ENCODE measurements at places on chromosomes 13 and 19.

- no peak for DNase-seq
Measured at GRCh38 chr19:5349041-5349440, 8.4 kb upstream of the PTPRS start.

DNA sequence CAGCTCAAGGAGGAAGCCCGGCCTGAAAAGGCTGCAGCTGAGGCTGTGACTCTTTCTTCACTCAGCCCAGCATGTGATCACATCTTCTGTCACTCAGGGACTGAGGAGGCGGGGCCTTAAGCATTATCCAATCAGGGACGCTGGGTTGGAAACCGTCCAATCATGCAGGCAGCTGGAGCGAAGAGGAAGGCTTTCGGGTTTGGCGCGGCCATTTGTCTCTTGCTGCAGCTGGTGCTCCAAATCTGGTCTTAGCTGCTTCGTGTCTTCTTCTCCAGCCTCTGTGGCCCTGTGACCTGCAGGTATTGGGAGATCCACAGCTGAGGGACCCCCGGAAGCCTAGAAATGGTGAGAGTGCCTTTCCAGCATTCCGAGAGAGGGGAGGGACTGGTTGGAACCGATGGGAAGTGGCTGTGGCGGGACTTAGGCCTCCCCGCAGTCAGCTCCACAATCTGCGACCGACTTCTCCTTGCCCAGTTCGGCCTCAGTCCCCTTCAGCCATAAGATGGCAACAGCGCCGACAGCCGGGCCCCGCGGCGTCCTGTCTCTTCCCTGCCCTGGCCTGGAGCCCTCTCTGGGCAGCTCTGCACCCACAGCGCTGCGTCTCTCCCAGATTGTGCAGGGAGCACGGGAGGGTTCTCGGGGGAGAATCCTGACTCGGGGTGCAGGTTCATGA lies at the start of gene ZNF90:
TSS of gene ZNF90 (plus strand) at position 210 of the 673 bp plus-strand sequence. CDS start at position 343, 133 bp downstream.
- peak; percentile 27 for DNase-seq

DNA sequence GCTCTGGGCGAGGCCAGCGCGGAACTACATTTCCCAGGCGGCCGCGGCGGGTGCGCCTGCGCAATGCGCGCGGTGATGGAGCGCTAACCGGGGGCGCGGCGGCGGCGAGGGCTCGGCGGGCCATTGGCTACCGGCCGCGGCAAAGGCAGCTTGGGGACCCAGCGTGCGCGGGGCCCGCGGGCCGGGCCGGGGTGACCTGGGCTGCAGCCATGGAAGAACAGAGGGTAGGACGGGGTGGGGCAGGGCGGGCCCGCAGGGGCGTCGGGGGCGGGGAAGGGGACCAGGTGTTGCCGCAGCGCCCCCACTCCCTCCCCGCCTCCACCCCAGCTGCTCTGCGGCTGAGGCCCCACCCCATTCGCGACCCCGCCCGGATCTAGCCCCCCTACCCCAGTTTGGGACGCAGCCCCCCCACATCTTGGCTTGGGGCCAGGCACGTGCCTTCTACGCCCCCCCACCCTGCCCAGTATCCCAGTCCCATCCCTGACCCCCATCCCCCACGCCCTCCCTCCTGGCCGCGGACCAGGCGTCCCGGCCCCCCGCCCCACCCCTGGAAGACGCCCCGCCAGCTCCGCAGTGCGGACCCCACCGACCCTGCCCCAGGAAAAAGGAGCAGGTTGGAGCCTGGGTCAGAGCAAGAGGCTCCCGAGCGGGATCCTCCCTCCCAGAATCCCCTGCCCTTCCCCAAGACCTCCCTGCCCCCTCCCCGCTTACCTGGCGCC lies at the start of gene FSD1:
TSS of gene FSD1 (plus strand) at position 61 of the 719 bp plus-strand sequence. CDS start at position 210, 149 bp downstream.
- DNase-seq, result no peak

- no peak for DNase-seq
Measured at GRCh38 chr19:4089946-4090345, 23.2 kb upstream of the ZBTB7A start.

- no peak for DNase-seq
Measured at GRCh38 chr13:33392794-33393405, 107.3 kb upstream of the STARD13 start.

DNA sequence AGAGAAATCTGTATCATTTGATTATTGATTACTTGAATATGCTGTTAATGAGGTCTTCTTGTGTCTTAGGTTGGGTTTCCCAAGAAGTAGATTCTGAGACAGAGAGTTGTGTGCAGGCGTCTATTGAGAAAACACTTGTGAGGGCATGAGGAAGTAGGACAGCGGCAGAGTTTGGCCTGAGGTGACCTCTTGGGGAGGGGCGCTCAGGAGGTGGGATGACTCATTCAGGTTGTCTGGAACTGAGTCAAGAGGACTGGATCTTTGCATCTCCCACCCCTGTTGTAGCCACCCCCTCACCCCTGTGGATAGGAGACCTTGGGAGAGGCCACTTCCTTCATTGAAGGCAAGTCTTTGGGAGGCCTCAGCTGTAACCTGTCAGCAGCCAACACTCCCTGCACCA lies 35.2 kb upstream of the WDFY2 start:
- no peak for DNase-seq

- DNase-seq, result no peak
Measured at GRCh38 chr19:43784241-43784980, 3.6 kb upstream of the KCNN4 start.

GRCh38 chr19:39479916-39480315 lies 722 bp upstream of the TIMM50 start:
- no peak for DNase-seq

DNA sequence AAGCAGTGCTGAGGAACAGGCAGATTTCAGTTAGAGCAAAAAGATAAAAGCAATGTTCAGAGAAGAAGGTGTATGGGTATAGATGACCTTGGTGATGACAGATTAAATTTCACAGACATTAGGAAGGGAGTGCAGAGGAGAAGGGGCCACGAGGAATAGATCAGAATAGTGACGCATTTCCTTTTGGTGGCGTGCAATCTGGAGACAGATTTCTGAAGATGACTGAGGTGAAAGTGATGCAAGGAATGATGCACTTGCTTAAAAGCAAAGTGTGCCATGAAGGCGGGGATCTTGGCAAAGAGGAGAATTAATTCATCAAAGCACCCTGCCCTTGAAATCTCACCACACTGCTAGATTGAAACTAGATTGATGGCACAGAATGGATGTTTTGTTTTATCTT lies 202.4 kb downstream of the ITGBL1 start:
- DNase-seq, result no peak

- no peak for DNase-seq
Measured at GRCh38 chr19:33620611-33621010, 1.1 kb upstream of the CHST8 start.

GRCh38 chr19:3803986-3804385 lies 17.8 kb upstream of the MATK start:
- DNase-seq, result no peak

DNA sequence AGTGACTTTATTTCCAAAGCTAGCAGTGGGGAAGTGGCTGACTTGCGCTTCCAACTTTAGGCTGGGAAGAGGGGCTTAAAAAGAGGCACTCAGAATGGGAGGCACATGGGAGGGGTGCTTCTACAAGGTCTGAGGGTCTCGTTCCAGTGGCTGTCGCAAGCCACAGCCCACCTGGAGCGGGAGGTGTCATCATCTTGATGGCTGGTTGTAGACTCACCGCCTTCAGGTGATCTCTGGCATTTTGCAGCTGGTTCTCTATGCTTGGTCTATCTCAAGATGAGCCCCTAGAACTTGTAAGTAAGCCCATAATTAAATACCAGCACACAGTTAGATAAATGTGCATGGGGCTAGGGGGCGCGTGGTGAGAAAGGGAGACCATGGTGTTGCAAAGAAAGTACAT lies 9.2 kb downstream of the TEX29 start:
- DNase-seq, result no peak

DNA sequence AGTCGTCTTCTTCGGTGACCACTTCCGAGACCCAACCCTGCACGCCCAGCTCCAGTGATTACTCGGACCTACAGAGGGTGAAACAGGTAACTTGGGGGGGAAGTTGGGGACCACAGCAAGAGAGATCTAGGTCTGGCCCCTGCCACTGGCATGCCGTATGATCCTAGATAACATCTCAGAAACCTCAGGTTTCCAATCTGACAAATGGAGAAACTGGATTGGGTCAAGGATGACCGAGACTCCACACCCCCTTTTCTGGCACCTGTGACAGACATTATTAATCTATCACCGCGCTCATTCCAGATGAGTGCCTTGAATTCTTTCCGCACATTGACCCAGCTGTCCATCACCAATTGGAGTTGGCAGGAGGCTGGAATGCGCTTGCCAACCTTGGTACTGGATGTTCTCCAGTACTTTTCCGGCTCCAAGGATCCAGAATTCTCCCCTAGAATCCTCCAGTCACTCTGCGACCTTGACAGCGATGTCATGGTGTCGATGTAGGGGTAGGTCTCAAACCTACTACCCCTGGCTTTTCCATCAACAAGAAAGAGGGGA lies 17.4 kb downstream of the VASP start:
- no peak for DNase-seq

DNA sequence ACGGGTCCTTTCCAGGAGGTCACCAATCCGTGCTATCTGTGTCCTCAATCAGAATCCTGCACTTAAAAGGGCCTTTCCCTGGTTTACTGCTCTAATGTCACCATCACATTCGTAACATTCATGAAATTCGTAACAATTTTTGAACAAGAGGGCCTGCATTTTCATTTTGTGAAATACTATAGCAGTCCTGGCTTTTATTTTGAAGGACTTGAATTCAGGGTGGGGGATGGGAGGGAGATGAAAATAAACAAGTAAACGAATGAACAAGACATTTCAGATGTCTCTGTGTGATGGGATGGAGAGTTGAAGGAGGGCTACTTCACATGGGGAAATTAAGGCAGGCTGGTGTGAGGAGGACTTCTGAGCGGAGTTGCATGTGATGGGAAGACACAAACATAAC lies 281.0 kb downstream of the TSHZ3 start:
- DNase-seq, result no peak

DNA sequence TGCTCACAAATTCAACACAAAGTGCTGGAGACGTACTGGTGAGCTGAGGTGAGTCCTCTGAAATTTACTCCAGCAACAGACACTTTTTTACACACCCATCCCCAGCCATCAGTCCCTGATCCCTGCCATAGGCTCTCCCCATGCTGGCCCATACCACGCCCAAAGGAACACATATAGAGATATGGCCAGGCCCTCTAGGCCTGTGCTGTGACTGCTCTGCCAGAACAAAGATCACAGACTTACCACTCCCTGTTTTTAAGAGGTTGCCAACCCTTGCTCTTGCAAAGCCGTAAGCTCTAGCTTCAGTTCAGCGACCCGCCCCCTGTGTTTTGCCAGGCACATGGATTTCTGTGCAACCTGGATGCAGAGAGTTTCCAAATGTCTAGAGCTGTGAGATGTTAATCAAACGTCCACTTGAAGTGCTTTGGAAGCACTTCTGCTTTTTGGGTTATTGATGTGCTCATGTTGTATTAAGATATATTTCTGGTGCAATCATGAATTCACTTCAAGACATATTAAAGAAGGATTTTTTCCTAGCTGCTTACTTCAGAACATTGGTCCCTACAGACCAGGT lies 59.7 kb downstream of the DLEU7 start:
- DNase-seq, result no peak

- no peak for DNase-seq
Measured at GRCh38 chr13:51632591-51633362, 48.5 kb downstream of the WDFY2 start.

DNA sequence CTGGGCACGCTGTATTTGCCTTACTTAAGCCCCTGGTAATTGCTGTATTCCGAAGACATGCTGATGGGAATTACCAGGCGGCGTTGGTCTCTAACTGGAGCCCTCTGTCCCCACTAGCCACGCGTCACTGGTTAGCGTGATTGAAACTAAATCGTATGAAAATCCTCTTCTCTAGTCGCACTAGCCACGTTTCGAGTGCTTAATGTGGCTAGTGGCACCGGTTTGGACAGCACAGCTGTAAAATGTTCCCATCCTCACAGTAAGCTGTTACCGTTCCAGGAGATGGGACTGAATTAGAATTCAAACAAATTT lies 676 bp downstream of the BRCA2 start:
- no peak for DNase-seq

DNA sequence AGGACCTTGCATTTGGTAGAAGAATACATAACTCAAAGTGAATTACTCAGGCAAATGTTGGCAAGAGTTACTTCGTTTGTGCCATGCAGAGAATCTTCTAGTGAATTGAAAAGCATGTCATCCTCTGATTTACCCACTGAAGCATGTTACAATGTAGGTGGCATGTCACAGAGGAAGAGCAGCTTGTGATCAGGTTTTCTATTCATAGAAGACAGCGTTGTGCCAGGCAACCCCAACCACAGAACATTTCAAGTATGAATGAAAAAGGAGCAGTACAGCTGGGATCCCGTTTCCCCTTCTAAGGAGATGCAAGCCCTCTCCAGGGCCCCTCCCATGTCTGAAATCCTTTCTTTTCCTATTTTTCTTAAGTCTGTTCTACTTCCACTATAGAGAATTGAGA lies 6.0 kb upstream of the KATNAL1 start:
- no peak for DNase-seq

DNA sequence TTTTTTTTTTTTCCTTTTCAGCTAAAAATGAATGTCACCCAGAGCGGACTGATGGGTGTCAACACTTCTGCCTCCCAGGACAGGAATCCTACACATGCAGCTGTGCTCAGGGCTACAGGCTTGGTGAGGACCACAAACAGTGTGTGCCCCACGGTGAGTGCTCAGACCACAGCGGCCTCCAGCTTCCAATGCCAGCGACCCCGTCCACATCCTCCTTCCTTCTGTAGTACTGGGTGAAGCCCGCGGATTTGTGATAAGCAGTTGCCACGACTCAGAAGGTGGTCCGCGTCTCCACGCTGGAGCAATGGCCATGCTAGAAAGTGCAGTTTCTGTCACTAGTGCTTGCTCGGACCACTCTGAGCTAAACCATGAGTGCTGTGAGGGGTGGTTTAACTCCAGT lies 6.0 kb downstream of the PROZ start:
- DNase-seq, result no peak

- no peak for DNase-seq
Measured at GRCh38 chr13:39510316-39510695, 92.7 kb downstream of the LHFPL6 start.

DNA sequence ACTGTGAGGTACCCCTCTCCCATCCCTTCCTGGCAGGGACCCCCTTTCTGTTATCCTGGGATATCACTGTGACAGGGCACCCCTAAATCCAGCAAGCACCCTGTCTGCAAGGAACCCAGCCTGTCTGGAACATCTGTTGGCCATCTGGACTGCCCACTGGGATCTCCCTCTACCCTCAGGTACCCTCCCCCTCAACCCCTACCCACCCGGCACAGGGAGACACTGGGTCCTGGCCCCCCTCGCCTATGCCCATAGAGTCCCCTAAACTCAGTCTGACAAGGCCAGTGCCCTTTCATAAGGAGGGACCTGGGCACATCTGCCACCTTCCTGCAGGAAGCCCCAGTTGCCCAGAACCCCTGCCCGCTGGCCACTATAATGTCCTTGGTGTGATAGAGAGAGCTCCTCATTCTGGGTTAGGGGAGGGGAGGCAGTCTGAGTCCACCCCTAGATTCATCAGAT lies 2.8 kb upstream of the SLC27A5 start:
- DNase-seq, result no peak

- no peak for DNase-seq
Measured at GRCh38 chr19:12669270-12670158, 2.9 kb downstream of the WDR83 start.

- no peak for DNase-seq
Measured at GRCh38 chr19:3064011-3064330, 1.7 kb upstream of the TLE5 start.

GRCh38 chr19:2659856-2660432 lies 42.5 kb downstream of the GNG7 start:
- no peak for DNase-seq

GRCh38 chr19:21101521-21102242 lies 19.7 kb downstream of the ZNF714 start:
- DNase-seq, result no peak
